ENCODE measurements at places on chromosomes 12 and 14.

DNA sequence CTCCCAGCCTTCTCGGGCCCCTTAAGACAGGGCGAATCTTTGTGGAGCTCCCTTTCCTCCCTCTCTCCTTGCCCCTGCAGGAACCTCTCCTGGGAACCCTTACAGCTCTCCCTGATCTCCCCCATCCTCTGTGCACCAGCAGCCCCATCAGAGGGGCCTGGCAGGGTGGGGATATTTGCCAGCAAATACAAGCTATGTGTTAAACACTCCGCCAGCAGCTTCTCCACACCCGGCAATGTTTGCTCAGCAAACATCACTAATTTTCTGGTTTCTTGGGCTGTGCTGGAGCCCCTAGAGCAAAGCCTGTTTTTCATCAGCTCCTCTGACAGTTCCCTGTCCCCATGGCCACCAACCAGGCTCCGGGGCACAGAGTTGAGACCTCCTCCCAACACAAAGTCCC lies 147.5 kb upstream of the LHX5 start:
- no peak for DNase-seq

GRCh38 chr14:21614240-21614639 lies 20.5 kb downstream of the OR10G2 start:
- no peak for DNase-seq

DNA sequence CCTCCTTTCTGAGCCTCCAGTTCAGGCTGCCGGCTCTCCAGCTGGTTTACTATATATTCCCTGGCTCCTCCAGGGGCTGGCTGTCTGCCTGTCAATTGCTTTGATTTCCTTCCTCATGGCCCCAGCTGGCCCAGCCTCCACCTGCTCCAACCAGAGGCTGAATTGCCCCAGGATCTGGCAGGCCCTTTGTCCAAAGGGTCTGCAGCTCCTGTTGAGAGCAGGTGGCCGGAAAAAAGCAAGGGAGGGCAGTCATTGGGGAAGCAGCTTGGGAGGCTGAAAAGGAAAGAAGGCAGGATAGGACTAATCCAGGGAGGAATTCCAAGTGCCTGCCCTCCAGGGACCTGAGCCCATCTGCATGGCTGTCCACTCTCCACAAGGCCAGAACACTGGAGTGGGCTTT lies 25.3 kb downstream of the PAH start:
- DNase-seq = no peak

GRCh38 chr12:81211306-81211705 lies 133.4 kb downstream of the ACSS3 start:
- DNase-seq = no peak

GRCh38 chr12:131620520-131620919 lies 90.4 kb upstream of the SFSWAP start:
- no peak for DNase-seq

All from T-helper 2 cell treated with Interferon-gamma antibody and Interleukin-4, amounts not matched to agents 5 μg/mL and 100 μg/mL, for 36 hours (primary cell).